ENCODE measurements at places on chromosomes 5 and 9.

DNA sequence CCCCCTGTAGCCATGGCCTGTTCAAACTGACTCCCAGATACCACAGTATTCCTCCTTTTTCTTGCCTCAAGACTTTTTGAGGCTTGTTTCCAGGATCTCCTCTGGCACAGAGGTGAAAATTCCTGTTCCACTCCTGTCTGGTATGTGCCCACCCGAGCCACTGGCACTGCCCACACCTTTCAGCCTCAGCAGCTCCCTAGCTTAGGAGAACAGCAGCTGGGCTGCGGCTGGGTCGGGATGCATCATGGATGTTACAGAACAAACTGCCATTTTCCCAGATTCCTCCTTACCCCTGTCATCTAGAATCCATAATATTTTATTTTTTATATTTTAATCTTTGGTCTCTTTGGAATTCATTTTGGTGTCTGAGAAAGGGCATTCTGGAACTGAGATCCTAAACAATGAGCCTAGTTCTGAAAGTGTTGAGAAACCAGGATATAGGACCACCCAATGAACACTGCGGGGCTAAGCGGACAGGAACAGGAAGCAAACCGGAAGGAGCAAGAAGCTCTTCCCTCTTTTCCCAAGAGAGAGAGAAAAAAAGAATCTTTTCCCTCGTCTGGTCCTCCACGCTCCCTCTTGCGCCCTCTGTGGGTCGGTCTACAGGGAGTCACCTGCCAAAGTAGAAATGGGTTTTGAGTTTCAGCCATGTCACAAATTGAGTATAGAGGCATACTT lies 12.5 kb downstream of the OR2S2 start:
- peak; percentile 69 for DNase-seq

- DNase-seq, result no peak
These were observed 734.8 kb downstream of the TLE1 start for GRCh38 chr9:80954521-80954920.

GRCh38 chr5:158979749-158980521 lies 119.8 kb downstream of the EBF1 start:
- no peak for DNase-seq

DNA sequence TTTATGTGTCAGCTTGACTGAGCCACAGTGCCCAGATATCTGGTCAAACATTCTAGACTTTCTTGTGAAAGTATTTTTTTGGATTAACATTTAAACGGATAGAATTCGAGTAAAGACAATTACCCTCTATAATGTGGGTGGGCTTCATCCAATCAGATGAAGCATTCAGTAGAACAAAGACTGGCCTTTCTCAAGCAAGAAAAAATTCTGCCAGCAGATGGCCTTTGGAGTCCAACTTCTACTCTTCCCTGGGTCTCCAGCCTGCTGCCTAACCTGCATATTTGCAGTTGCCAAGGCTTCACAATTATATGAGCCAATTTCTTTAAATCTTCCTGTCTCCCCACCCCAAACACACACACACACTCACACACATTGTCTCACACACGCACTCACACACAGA lies 86.4 kb downstream of the MED10 start:
- DNase-seq, result peak; percentile 14

DNA sequence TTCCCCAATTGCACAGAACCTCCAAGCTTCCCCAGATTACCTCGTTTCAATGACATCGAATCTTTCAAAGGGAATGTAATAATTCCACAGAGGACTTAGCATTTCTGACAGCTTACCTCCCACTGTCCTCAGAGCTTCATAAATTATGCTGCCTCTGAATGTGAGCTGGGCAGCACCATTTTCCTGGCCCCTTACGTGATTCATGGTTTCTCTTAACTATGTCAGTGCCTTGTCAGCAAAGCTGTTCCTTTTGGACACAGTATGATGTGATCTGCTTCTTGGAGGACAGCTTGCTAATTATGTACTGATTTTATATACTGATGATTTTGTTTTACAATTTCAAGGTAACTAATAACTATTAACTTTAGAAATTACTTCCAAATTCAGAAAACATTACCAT lies 27.7 kb upstream of the SSBP2 start:
- peak; percentile 5 for DNase-seq

Data from activated CD4-positive, alpha-beta T cell treated with anti-CD3 and anti-CD28 coated beads, Interleukin-10, Interleukin-2, amounts not matched to agents 100 ng/mL and 50 ng/mL, durations not matched to agents 16 hours and 8 hours (primary cell).